ENCODE measurements at places on chromosomes 7 and 10.

DNA sequence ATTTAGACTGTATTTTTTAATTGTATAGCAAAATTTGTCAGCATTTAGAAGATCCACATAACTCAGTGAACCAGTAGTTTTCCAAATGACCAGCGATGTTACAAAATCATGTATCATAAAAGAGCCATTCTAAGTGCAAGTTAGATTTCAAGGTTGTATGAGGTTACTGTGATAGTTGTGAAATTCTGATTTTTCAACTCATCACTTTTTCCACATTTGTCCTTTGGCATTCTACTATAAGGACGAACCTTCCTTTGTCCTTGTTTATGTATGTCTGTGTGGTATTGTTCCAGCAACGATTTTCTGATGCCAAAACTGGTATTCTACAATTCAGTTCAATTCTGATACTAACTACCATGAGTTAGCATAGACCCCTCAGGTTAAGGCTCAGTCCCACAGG, 64.2 kb downstream of the TAX1BP1 start:
- no peaks in the 10 kb centered on the region for H3K27me3 ChIP-seq
- H3K4me3 ChIP-seq: no peak overlapping the region
- H3K27ac ChIP-seq: no peak overlapping the region
- H3K36me3 ChIP-seq: no peaks in the 10 kb centered on the region

- no peaks in the 10 kb centered on the region for H3K36me3 ChIP-seq
- H3K27me3 ChIP-seq: no peaks in the 10 kb centered on the region
- no peak overlapping the region for H3K4me3 ChIP-seq
- no peak overlapping the region for H3K27ac ChIP-seq
- H3K4me1 ChIP-seq: no peaks in the 10 kb centered on the region
Measured at GRCh38 chr10:86979296-86979818, 11.1 kb downstream of the ADIRF start.

DNA sequence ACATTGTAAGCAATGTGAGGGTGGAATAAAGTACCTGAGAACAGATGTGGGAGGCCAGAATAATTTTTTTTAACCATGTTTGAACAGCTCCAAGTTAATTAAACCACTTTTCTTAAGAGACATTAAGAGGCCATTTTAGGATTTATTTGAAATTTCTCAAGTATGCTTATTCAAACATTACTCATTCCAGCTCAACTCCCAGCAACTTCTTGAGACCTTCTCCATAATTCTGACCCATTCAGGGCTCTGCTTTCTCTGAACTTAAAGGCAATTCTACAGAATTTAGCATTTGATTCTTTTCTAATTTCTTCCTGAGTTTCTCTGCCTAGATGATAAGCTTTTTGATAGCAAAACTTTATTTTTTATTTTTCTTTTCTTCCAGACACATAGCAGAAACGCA, 314.5 kb downstream of the CAMK1D start:
- H3K27me3 ChIP-seq: no peaks in the 10 kb centered on the region
- no peak overlapping the region for H3K4me3 ChIP-seq
- H3K36me3 ChIP-seq: no peaks in the 10 kb centered on the region

DNA sequence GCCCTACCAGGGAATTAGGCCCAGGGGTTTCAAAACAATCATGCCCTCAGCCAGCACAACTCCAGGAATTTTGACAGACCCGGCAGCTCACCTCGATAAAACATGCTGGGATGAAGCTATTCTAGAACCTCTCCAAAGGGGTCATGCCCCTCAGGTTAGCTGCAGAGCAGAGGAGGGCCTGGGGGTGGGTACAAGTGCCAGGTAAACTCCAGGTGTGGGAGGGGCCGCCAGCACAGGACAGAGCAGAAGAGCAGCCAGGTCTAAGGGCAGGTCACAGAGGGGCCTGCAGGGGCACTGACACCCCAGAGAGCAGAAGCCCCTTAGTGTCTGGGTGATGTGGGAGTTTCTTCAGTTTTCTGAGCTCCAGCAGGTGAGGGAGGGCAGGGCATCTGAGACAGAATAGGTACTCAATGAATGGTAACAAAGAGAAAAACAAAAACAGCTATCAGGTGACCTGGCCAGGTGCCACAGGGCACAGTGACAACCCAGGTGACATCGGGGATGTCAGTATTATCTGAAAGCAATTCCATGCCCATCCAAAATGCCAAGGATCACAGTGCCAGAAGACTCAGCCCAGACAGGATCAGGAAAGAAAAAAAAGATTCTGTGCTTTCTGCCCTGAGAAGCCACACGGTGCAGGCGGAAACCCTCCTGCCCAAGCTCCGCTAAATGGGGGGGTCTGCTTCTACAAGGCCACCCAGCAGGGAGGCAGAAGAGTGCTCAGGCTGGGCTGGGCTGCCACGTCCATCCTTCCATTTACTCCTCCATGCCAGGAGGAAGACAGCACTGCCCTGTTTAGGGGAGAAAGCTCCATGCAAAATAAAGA, 104.5 kb downstream of the TNS3 start:
- H3K27me3 ChIP-seq: no peaks in the 10 kb centered on the region
- peak overlapping the region; percentile 30 for H3K27ac ChIP-seq
- H3K4me1 ChIP-seq: peaks cover 5% of the 10 kb centered on the region
- no peak overlapping the region for H3K4me3 ChIP-seq
- DNase-seq: no peak

- H3K36me3 ChIP-seq: no peaks in the 10 kb centered on the region
- no peak overlapping the region for H3K4me3 ChIP-seq
- H3K27ac ChIP-seq: no peak overlapping the region
- H3K27me3 ChIP-seq: no peaks in the 10 kb centered on the region
- H3K4me1 ChIP-seq: no peaks in the 10 kb centered on the region
Measured at GRCh38 chr10:91051829-91052228, 130.9 kb upstream of the ANKRD1 start.

GRCh38 chr7:142450206-142450605, 192.3 kb upstream of the PRSS58 start:
- no peaks in the 10 kb centered on the region for H3K27me3 ChIP-seq
- H3K27ac ChIP-seq: no peak overlapping the region
- no peak overlapping the region for H3K4me3 ChIP-seq
- DNase-seq: no peak
- H3K4me1 ChIP-seq: no peaks in the 10 kb centered on the region

Measured in small intestine (tissue), 16 donors.